Renal pelvis (tissue), 12 donors: ENCODE measurements at places on chromosomes 12 and 14. TPM values are rescaled to one million over a fixed set of nuclear protein-coding genes. Genes with fewer than 3 reads are reported as not detected.

Gene SLC7A7
- polyA plus RNA-seq, result 130 TPM

Gene NDUFA12
- polyA plus RNA-seq, result 117 TPM

Gene TAS2R42
- polyA plus RNA-seq, result not detected

Gene TAS2R43
- 0.65 TPM for polyA plus RNA-seq

- DNase-seq, result peak; percentile 50
Measured at GRCh38 chr12:118103601-118104382, at the start of gene VSIG10. VSIG10 (minus strand) TSS chr12:118104011; CDS start chr12:118103671, 340 bp downstream.

- DNase-seq, result no peak
Measured at GRCh38 chr14:39957987-39958386, 525.8 kb upstream of the FBXO33 start.

DNA sequence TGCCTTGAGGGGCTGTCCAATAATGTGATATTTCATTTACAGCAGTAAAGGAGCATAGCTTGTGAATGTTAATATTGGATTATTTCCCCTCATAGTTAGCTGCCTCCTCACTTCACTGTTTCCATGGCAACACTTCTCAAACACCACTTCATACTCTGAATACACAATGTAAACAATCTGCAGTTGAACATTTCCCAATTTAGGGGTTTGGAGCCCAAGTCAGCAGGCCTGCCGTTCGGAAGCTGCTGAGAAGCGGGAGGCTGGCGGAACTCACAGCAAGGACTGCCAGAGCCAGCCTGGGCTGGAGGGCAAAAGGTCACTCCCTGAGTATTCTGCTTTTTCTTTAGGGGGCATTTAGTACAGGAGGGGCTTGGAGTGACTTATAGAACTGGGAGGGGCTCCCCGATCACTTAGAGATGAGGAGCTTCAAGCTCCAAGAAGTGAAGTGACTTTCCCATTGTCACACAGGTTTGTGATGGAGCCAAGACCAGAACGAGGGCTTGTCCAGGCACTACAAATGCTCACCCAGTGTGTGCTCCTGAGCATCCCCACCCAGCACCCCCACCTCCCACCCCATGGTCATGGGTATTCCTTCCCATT lies 12.1 kb upstream of the SLC24A4 start:
- no peak for DNase-seq
